CD4-positive, alpha-beta T cell treated with Interleukin-4 for 4 hours (primary cell): ENCODE measurements at places on chromosomes 5 and 9.

GRCh38 chr9:106701611-106702010 is 161.4 kb upstream of the ZNF462 start:
- no peak for DNase-seq

DNA sequence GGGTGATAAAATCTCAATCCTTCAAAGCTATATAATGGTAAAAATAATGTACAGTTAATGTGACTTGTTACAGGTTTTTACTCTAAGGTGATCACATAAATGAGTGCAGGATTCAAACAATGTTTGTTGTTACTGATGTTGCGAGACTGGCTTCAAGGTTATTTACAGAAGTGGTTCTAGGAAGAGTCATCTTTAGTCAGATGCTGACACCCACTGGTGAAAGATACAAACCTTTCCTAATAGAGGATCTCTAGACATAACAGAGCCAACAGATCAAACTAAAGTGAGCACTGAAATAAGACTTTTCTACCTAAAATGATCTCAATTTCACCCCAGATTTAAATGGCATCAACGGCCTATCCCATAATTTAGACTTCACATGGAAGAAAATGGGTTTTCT is 20.2 kb downstream of the ARSB start:
- DNase-seq: no peak

- DNase-seq: no peak
Observed at GRCh38 chr9:2700909-2701550, 16.3 kb upstream of the KCNV2 start.

DNA sequence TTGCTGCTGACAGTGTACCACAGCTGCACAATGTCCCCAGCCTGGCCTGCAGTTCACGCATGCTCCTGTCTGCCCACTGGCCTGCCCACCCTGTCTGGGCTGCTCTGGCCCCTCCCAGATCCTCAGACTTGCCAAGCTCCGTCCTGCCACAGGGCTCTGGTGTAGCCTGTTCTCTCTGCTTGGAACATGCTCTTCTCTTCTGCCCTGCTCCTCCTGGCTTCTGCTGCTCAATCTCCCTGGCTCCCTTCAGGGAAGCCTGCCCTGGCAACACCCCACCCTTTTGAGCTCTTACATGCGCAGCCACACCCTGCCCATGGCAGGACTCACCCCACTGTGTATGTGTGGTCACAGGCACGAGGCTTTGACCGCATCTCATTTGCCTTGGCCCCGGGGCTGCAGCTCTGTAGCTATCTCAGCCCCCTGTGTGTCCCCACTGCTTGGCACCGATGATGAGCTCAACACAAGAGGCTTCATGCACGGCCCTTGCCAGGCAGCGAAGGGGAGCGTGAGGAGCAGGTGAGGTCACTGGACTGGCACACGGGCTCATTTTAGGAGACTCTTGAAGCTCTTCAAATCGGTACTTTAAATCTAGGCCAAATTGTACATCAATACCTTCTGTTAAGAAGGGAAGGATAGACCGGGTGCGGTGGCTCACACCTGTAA is 20.4 kb upstream of the BRD3 start:
- no peak for DNase-seq

- no peak for DNase-seq
Observed at GRCh38 chr9:69149321-69149807, 24.7 kb upstream of the TJP2 start.

GRCh38 chr5:163790497-163790896 is 285.1 kb downstream of the MAT2B start:
- DNase-seq: no peak

DNA sequence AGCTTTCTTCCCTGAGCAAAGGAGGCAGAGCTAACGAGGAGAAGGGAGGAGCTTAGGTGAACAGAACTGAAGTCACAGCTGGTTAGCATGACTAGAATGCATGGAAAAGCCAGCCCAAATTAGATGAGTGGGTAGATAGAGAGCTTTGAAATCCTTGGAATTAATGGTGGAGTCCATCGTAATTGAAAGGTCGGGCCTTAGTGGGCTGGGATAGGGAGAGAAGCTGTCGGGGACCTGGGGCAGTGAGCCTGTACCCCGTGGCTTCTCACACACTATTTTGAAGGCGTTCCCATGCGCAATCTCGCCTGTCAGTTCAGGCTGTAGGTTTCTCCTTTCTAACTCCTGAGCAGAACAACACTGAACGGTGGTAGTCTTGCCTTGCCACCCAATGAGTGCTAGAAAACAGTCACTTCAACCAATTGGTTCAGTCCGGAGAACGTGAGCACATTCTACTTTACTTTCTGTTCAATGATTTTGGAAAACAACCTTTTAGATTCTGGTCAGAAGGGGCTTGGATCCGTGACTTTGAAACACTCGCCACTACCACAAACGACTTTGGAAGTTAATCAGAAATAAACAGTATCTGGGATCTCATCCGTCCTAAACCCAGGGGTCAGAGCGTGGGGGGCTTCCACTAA is 655 bp upstream of the RAI14 start:
- peak; percentile 21 for DNase-seq

GRCh38 chr5:98772415-98773213 is 849 bp upstream of the RGMB start:
- peak; percentile 66 for DNase-seq

DNA sequence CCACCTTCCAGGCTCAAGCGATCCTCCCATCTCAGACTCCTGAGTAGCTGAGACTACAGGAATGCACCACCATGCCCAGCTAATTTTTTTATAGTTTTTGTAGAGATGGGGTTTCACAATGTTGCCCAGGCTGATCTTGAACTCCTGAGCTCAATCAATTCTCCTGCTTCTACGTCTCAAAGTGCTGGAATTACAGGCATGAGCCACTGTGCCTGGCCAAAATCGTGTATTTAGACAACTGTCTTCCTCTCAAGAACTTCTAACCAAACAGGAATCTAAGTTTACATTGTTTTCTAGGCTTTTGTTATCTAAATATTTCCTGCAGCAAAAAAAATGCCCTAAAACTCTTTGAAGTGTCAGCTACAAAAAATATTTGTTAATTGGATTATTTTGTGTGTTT is 78.8 kb downstream of the NLN start:
- no peak for DNase-seq

DNA sequence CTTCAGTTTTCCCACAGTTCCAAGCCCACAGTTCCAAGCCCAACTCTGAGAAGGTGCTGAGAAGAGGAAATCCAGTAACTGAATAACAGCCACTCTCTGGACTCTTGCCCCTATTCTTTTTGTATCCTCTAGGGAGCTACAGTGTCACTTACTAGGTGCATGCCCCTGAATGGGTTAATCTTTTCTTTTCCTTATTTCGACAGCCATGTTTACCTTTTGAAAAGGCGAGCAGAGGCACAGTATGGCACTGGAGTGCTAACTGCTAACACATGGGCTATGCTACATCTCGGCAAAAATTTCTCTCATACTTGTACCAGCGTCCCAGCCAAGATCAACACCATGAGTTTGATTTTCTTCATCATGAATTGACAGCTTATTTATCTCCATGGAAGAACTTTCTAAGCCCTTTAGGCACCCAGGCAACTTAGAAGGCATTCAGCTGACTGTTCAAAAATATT is 222.6 kb downstream of the EBF1 start:
- DNase-seq: no peak

- DNase-seq: no peak
Observed at GRCh38 chr9:133864011-133864410, 125.9 kb upstream of the SARDH start.

DNA sequence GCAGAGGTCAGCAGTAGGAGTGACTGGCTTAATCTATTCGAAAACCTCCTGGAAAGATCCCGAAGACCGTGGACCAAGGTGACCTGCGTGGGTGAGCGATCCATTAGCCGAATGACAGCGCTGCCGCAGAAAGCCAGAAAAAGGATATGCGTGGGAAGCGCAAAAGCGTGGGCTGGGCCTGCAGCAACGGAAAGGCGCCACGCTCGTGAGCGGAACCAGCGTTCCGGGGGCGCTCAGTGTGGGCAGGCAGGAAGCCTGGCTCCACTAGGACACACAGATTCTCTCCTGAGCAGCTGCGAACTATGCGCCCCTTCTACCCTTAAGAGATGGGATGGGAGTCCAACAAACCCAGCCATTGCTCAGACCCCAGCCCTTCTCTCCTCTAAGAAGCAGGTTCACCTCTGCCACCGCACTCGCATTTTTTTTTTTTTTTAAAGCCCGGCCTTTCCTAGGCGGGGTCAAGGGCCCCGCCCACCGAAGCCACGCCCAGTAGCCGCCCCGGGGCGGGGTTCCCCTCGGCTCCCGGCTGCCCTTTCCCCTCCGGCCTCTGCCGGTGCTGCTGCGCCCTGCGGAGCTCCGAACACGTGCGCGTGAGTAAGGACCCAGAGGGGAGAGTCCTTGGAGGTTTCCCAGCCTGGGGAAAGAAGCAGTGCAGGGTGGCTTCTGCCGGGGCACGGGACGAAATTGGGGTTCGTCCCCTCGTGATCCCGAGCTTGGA is 19.8 kb upstream of the MATR3 start:
- DNase-seq: peak; percentile 81

GRCh38 chr9:132499251-132499650 is 83.2 kb upstream of the BARHL1 start:
- no peak for DNase-seq

GRCh38 chr9:80964374-80964773 is 725.0 kb downstream of the TLE1 start:
- no peak for DNase-seq

DNA sequence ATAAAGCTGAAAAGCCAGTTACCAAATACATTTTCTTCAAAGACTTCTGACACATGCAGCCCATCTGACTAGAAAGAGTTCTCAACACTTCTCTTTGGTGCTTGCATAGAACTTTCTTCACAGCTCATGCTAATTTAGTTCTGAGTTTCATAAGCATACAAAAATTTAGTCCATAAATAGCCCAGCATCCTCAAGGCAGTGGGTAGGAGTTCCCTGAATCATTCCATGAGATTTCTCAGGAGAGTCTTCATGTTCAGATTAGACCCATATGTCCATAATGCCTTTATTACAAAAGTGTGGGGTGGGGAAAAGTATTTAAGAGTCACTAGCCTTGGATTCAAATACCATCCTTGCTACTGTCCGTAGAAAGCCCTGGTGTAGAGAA is 290.2 kb upstream of the RGMB start:
- DNase-seq: no peak

- no peak for DNase-seq
Observed at GRCh38 chr9:109705515-109705914, 74.5 kb upstream of the PALM2AKAP2 start.

DNA sequence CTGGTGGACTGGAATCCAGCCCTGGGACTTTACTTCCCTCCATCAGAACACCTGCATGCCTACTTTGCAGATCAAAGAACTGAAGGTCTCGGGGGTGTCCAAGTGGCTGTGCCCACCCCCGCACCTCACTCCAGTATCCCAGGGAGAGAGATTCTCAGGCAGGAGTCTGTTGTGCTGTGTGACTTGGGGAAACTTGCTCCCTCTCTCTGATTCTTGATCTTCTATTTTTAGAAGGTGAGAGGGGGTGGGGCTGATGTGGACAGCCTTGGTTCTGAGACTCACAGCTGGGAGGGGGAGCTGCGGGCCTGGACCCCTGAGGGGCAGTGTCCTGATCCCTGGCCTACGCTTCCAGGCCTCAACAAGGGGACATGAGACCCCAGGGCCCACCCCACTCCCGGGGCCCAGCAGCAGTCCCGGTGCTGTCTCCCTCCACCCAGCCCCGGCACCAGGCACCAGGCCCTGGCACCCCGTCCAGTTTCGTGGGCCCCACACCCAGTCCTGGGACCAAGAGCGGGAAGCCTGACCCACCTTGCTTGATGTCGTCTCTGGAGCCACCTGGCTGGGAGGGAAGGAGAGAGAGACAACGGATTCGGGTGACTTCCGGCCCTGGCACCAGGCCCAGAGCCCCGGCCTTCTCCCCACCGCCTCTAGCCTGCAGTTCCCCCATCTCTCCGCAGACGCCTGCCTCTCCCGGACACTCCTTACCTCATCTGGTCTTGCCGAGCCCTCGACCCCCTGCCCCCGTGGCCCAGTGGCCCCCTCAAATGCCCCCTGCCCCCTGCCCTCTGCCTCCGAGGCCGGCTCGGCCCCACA is 74.0 kb upstream of the SPTLC1 start:
- DNase-seq: no peak

- DNase-seq: no peak
Observed at GRCh38 chr9:532707-533106, 308.8 kb upstream of the DMRT1 start.

GRCh38 chr5:93892481-93892880 is 151.1 kb upstream of the POU5F2 start:
- no peak for DNase-seq

DNA sequence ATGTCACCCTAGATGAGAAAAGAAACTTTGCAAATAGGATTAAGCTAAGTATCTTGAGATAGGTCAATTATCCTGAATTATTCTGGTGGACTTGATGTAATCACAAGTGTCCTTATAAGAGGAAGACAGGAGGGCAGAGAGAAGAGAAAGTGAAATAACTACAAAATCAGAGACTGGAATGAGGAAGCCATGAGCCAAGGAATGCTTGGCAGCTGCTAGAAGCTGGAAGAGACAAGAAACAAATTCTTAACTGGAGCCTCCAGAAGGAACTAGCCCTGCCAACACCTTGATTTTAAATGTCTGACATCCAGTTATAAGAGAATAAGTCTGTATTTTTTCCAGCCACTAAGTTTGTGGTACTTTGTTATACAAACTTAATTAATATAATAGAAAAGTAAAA is 480.0 kb downstream of the NR2F1-AS1 start:
- DNase-seq: no peak

DNA sequence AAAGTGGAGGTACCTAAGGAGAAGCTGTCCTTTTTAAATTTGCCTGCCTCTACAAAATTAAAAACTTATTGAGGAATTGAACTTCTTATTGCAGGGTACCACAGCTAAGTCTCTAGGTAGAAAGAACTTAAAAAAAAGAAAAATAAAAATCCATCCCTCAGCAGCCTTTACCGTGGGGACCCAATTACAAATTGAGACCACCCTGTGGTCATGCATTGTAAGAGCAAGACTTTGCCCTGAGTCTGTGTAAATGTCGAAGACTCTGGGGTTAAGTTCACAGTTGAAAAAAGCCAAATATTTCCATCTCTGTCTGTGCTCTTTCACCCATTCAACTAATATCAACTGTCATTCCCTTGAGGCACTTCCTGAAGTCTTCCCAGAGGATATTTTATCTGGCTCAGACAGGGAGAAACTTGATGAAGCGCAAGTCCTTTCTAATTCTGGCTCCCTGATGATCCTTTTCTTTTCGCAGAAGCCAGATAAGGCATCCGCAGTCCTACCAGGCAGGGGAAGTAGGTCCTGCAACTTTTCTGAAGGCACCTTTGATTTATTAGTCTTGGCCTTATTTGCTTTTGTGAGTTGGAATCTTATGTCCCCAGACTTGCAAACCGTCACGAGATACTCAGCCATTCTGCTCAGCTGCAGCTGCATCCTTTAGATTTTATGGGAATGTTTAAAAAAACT is 323.8 kb upstream of the WWC1 start:
- DNase-seq: no peak

DNA sequence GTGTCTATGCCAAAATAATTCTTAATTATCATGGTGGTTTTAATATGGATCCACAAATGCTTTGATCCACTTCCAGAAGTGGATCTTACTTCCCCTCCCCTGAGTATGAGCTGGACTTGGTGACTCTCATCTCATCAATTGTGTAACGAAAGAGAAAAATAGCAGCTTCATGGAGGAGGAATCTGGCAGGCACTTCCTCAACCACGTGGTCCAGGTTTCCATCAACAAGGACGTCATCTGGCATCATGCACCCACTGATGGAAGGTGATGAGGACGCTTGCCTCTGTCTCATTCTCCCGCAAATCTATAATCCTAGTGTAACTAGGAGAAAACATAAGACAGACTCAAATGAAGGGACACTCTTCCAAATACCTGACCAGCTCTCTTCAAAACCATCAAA is 54.6 kb upstream of the S1PR3 start:
- DNase-seq: no peak
